Uterus (tissue), 4 donors: ENCODE measurements at places on chromosomes 11 and 22. TPM values are rescaled to one million over a fixed set of nuclear protein-coding genes. Genes with fewer than 3 reads are reported as not detected.

JAML gene
- total RNA-seq, result 2.4 TPM

RASSF10 gene
- not detected for total RNA-seq

MAPK8IP1 gene
- 29.9 TPM for total RNA-seq

IL18BP gene
- 9.7 TPM for total RNA-seq
